IPS DF 6.9 (cell line): ENCODE measurements at places on chromosomes 11 and 22.

DNA sequence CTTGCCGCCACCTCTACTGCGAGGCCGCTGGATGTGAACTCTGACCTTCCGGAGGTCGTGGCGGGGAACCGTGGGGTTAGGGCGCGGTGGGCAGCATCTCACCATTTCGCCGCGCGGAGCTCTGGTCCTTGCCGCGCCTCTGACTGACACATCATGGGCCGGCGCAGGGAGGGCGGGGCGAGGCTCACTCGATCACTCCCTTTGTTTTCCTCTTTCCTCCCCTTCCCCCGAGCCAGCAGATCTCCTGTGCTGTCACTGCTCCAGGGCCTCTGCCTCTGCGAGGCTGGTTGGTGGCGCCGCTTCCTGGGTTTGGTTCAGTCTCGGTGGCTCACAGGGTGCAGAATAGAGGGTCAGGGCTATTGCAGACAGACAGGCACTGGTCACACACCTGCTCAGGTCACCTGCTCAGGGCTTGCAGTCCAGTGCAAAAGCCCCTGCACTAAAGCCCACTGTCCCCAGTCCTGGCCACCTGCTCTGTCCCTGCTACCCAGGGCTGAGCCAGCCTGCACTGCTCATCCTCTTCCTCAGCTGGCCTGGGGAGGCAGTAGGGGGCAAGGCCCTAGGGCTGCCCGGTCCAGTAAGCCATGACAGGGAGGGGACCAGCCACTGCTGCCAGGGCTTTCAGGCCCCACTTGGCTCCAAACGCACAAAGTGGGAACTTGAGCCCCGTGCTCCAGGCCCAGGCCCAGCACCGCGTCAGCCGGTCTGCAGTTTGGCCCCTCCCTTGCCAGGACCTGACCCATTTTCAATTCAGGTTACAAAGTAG lies 36.2 kb downstream of the PISD start:
- H3K36me3 ChIP-seq: 0 out of 2 replicates have a peak, but pooled peaks cover 5% of the 10 kb centered on the region
- no peak overlapping the region for H3K27ac ChIP-seq
- H3K4me3 ChIP-seq: no peak overlapping the region
- DNase-seq: no peak

DNA sequence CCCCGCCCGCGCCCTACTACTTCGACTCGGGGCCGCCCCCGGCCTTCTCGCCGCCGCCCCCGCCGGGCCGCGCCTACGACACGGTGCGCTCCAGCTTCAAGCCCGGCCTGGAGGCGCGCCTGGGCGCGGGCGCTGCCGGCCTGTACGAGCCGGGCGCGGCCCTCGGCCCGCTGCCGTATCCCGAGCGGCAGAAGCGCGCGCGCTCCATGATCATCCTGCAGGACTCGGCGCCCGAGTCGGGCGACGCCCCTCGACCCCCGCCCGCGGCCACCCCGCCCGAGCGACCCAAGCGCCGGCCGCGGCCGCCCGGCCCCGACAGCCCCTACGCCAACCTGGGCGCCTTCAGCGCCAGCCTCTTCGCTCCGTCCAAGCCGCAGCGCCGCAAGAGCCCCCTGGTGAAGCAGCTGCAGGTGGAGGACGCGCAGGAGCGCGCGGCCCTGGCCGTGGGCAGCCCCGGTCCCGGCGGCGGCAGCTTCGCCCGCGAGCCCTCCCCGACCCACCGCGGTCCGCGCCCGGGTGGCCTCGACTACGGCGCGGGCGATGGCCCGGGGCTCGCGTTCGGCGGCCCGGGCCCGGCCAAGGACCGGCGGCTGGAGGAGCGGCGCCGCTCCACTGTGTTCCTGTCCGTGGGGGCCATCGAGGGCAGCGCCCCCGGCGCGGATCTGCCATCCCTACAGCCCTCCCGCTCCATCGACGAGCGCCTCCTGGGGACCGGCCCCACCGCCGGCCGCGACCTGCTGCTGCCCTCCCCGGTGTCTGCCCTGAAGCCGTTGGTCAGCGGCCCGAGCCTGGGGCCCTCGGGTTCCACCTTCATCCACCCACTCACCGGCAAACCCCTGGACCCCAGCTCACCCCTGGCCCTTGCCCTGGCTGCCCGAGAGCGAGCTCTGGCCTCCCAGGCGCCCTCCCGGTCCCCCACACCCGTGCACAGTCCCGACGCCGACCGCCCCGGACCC lies 17.4 kb upstream of the ACR start:
- no peak overlapping the region for H3K27ac ChIP-seq
- DNase-seq: no peak
- no peaks in the 10 kb centered on the region for H3K4me1 ChIP-seq
- H3K27me3 ChIP-seq: peaks cover 29% of the 10 kb centered on the region; the same call in 1 of the 2 replicates
- H3K4me3 ChIP-seq: peak overlapping the region; percentile 33

DNA sequence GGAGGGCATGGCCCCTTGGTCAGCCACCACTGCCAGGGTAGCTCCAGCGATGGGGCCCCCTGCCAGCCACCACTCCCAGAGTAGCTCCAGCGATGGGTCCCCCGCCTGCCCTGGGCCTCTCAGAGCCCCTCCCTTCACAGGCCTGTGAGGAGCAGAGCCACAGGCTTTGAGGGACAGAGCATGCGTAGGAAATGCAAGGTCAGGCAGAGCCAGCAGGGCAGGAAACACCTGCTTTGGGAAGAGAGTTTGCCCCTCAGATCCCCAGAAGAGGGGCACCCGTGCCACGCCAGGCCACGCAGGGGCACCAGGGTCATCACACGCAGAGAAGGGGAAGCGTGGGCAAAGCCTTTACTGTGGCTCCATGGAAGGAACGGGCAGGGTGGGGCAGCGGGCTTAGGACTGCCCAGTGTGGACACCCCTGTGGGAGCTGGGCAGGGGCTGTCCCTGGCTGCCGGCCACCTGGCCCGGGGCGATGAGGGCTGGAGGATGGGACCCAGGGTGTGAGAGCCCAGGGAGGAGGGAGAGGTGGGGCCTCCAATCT lies 477.8 kb downstream of the BRD1 start:
- no peaks in the 10 kb centered on the region for H3K27me3 ChIP-seq
- H3K27ac ChIP-seq: no peak overlapping the region
- H3K4me3 ChIP-seq: no peak overlapping the region
- H3K4me1 ChIP-seq: no peaks in the 10 kb centered on the region
- no peak for DNase-seq

DNA sequence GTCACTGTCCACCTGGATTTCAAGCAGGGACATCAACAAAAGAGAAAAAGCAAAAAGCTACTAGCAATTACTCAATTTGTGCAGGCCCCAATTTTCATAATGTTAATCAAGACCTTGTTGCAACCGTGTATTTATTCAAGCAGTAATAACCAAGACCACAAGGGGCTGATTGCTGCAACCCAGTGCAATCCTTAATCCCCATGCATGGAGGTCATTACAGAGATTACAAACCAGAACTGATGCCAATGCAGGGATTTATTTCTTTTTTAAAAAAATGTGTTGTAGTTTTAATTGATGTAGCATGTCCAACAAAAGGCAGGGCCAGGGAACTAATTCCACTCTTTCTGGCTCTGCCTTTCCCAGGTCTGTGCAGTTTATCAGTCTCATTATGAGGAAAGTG lies 18.4 kb downstream of the TECTA start:
- no peak overlapping the region for H3K27ac ChIP-seq
- H3K27me3 ChIP-seq: no peaks in the 10 kb centered on the region
- H3K4me3 ChIP-seq: no peak overlapping the region
- no peaks in the 10 kb centered on the region for H3K4me1 ChIP-seq

GRCh38 chr22:46108564-46109473 lies 41.5 kb upstream of the PPARA start:
- H3K27ac ChIP-seq: no peak overlapping the region
- peaks cover 7% of the 10 kb centered on the region for H3K4me1 ChIP-seq
- no peak for DNase-seq

GRCh38 chr11:77966338-77966737 lies 28.1 kb downstream of the INTS4 start:
- no peak overlapping the region for H3K27ac ChIP-seq
- no peak overlapping the region for H3K4me3 ChIP-seq
- no peaks in the 10 kb centered on the region for H3K36me3 ChIP-seq
- no peaks in the 10 kb centered on the region for H3K27me3 ChIP-seq

DNA sequence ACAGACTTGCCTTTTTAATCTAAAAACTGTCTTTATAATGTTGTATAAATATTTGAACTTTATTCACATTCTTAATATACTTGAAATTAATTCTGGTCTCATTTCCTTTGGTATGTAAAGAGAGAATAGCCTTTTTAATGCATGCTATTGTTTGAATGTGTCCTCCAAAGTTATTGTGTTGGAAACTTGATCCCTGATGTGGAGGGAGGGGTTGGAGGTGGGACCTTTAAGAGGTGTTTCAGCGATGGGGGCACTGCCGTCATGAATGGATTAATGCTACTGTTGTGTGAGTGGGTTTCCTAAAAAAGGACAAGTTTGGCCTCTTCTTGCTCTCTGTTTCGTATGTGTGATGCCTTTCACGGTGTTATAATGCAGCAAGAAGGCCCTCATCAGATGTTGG lies 131.7 kb downstream of the DDX10 start:
- H3K4me3 ChIP-seq: no peak overlapping the region
- H3K36me3 ChIP-seq: no peaks in the 10 kb centered on the region
- no peak for DNase-seq

DNA sequence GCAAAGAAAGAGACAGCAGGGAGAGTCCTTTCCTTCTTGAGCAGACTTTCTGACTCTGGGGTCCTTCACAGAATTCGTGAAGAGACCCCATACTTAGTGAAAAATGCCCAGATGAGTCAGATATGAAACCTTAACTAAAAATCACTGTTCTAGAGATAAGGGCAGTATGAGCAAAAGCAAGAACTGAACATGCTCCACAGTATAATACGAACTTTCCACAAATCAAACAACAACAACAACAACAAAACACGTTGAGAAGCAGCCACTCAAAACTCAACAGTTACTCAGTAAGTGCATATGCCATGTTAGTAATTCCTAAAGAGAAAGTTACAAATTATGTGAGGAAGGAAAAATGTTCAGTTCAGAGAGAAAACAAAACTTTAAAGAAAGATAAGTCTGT lies 44.3 kb downstream of the PITPNB start:
- H3K27ac ChIP-seq: no peak overlapping the region
- peaks cover 4% of the 10 kb centered on the region; the same call in 1 of the 2 replicates for H3K36me3 ChIP-seq
- DNase-seq: no peak
- peaks cover 2% of the 10 kb centered on the region; the same call in 1 of the 2 replicates for H3K4me1 ChIP-seq
- H3K27me3 ChIP-seq: no peaks in the 10 kb centered on the region
- H3K4me3 ChIP-seq: no peak overlapping the region

DNA sequence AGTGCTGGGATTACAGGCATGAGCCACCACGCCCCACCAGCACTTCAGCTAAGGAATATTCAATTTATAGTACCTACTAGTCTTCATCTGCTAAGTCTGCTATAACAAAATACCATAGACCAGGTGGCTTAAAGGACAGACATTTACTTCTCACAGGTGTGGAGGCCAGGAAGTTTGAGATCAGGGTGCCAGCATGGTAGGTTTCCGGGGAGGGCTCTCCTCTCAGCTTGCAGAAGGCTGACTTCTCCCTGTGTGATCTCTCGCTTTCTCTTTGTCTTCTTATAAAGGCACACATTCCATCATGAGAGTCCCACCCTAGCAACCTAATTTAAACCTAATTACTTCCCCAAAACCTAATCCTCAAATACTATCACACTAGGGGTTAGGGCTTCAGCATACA lies 433.0 kb downstream of the INSC start:
- no peak overlapping the region for H3K4me3 ChIP-seq
- no peaks in the 10 kb centered on the region for H3K4me1 ChIP-seq
- H3K27me3 ChIP-seq: no peaks in the 10 kb centered on the region

DNA sequence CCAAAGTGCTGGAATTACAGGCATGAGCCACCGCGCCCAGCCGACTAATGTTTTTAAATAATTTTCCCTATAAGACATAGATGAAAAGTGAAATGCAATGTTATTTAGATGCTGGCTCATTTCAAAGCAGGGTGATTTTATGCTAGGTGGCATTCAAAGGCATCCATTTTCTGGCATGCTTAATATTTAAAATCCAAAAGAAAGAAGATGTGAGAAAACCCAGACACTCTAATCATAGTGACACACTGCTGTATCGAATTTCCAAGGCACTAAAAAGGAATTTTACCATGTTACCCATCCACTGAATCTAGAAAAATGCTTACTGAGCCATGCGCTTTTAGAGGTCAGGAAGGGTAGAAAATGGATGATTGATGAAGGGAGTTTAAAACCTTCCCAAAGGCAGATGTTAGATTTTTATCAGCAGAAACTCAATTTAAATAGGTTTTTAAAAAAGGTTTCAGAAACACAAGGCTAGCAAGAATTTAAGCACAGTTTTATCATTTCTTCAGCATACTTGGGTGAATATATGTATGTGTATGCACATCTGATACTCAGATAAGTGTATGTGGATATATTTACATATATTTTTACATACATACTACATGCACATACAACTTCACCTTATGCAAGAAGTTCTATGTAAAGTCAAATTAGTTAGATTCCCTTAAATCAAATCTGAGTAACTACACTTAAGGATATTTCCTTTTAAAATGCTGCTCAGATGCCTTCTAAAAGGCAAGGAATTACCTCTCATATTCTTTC lies 24.1 kb upstream of the CCDC89 start:
- DNase-seq: no peak
- H3K4me1 ChIP-seq: no peaks in the 10 kb centered on the region
- H3K4me3 ChIP-seq: no peak overlapping the region
- no peaks in the 10 kb centered on the region for H3K36me3 ChIP-seq

DNA sequence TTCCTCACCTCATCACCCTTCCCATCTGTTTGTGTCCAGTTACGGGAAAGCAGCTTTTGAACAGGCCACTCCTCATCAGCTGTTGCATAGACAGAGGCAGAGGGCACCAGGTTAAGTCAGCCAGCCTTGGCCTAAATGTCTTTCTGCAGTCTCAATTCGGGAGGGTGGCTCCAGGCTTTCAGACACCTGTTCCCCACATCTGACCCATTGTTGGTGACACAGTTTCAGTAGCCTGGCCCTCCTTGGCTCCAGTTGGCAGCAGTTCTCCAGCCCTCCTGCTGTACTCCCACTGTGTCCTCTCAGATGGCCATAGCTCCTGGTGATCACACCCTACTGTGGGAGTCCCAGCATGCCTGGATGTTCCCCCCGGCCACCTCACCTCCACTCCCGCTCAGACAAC lies 70.8 kb upstream of the MYOD1 start:
- H3K27me3 ChIP-seq: no peaks in the 10 kb centered on the region
- H3K4me1 ChIP-seq: 0 out of 2 replicates have a peak, but pooled peaks cover 4% of the 10 kb centered on the region
- no peak overlapping the region for H3K27ac ChIP-seq
- H3K36me3 ChIP-seq: no peaks in the 10 kb centered on the region
- no peak for DNase-seq

DNA sequence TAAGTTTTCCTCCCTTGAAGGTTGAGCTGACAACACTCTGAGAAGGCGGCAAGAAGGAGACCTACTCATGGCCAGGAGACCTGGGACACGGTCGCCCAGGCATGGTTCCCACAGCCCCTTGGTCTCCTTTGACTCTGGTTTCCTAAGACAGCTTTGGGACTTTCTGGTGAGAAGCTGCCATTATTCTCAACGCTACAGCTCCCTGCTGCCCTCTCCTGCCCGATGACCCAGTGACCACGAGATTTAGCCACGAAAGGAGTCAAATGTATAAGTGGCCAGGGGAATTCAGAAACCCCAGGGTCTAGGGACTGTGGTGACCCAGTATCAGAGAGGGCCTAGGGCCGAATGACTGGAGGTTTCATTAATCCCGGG lies 699 bp upstream of the SDF2L1 start:
- no peak for DNase-seq
- H3K36me3 ChIP-seq: 0 out of 2 replicates have a peak, but pooled peaks cover 3% of the 10 kb centered on the region
- H3K4me1 ChIP-seq: no peaks in the 10 kb centered on the region
- no peak overlapping the region for H3K27ac ChIP-seq
